Omental fat pad (tissue), 4 donors: ENCODE measurements at places on chromosomes 2 and 18. TPM values are rescaled to one million over a fixed set of nuclear protein-coding genes. Genes with fewer than 3 reads are reported as not detected.

- no peak for DNase-seq
Observed at GRCh38 chr2:200288670-200289429, 17.6 kb upstream of the SPATS2L start.

DNA sequence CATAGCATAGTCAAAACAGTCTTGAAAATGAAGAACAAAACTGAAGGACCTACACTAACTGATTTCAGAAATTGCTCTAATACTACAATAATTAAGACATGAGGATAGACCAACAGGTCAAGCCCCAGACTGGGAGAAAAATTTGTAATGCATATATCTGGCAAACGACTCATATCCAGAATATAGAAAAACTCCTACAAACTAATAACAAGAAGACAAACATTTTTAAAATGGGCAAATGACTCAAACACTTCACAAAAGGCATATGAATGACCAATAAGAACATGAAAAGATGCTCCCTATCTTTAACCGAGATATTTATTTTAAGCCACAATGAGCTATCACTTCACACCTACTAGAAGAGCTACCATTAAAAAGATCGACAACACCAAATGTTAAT, 14.2 kb downstream of the TGFBRAP1 start:
- no peak for DNase-seq

- DNase-seq: no peak
Observed at GRCh38 chr2:234406085-234406484, 90.8 kb downstream of the ARL4C start.

GRCh38 chr2:235055891-235056516, 104.2 kb downstream of the SH3BP4 start:
- DNase-seq: no peak

GRCh38 chr2:108383146-108383830, 5.5 kb downstream of the SULT1C4 start:
- no peak for DNase-seq

DNA sequence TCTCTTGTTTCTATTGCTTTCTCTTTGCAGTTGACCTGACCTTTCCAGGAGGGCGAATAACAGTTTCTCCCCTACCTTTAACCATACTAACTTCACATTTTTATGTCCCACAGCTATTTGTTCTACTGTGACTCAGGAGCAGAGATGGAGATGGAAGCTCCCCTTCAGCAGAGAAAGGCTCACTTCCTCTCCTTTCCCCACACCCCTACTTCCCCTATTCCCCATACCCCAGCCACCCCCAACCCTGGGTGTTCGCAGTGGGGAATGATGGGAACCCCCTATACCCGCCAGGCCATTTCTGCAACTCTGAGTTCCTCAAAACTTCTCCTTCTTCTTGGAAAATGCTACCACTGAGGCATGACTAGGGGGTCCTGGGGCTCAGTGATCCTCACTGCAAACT, 285.4 kb upstream of the MGAT5 start:
- DNase-seq: no peak

The EFHD1 gene
- total RNA-seq: 9.6 TPM

The MAP3K19 gene
- not detected for total RNA-seq
